ENCODE measurements at places on chromosomes 3 and 15.

DNA sequence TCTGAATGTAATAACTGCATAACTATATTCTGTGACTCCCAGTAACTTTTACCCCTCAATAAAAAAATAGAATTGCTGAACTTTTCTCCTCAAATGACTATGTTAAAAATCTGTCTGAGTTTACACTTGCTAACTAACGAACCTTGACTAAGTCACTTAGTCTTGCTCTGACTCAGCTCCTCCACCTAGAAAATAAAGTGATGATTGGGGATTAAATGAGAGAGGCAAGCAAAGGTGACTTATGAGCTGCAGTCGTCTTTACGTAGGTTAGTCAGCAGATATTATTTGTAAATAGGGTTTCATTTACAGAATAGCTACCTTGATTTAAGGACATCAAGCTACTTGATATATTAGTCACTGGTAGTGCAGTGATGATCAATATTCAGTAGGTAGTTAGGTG lies 476.9 kb downstream of the MECOM start:
- no peak for DNase-seq

GRCh38 chr3:190175490-190175889 lies 54.8 kb upstream of the P3H2 start:
- DNase-seq, result no peak

DNA sequence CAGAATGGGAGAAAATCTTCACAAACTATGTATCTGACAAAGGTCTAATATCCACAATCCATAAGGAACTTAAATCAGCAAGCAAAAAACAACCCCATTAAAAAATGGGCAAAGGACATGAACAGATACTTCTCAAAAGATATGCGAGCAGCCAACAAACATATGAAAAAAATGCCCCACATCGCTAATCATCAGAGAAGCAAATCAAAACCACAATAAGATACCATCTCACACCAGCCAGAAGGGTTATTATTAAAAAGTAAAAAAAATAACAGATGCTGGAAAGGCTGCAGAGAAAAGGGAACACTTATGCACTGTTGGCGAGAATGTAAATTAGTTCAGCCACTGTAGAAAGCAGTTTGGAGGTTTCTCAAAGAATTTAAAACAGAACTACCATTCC lies 80.2 kb upstream of the ATP11B start:
- no peak for DNase-seq

- no peak for DNase-seq
Measured at GRCh38 chr3:183725387-183725786, 27.8 kb downstream of the YEATS2 start.

DNA sequence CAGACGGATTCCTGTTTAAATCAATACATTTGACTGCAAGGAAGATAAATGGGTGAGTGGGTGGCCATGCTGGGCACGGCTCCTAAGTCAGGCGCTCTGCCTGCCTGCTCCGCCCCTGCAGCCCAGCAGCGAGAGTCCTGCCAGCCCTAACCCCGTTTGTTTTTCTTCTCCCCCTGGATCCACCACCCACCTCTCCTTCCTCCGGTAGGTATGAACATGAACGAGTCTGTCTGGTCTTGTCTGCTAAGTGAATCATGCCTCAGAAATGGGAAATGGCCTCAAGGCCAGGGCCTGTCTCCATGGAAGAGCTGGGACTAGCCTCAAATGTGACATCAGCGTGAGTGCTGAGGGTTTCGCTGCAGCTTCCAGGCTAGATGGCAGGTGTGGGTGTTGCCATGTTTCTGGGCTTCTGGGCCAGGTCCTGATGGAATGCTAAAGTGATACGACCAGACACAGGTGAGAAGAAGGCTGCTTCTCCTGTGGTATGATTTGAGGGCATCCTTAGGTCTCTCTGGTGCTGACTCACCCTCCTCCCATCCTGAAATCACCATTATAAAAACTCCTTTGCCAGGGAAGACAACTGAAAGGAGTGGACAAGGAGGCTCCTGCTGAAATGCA lies 5.6 kb upstream of the FEM1B start:
- DNase-seq, result no peak

DNA sequence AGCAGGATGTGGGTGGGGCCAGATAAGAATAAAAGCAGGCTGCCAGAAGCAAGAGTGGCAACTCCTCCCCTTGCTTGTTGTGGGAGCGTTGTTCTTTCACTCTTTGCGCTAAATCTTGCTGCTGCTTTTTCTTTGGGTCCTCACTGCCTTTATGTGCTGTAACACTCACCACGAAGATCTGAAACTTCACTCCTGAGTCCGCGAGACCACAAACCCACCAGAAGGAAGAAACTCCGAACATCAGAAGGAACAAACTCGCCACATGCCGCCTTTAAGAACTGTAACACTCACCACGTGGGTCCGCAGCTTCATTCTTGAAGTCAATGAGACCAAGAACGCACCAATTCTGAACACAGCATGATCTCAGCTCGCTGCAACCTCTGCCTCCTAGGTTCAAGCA lies 72.9 kb downstream of the IL12A start:
- no peak for DNase-seq

GRCh38 chr15:96495386-96495785 lies 164.9 kb downstream of the NR2F2 start:
- DNase-seq, result no peak

DNA sequence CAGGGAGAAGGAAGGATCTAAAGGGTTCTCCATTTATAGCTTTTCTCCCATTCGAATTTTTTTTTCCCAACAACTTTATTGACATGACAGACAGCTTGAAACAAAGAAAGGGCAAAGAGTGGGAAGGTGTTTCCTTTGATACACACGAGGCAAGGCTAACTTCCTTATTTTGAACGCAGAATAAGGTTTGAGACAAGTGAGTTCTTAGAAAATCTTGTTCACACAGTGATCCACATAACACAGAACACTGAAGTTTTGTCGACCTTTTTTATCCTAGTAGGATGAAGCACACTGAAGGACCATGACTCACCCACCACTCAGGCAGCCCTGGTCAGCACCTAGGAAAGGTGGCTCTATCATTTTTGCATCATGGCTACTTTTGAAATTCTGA lies 425.8 kb upstream of the MDFIC2 start:
- peak; percentile 27 for DNase-seq

- no peak for DNase-seq
Measured at GRCh38 chr3:102195198-102195948, 239.4 kb upstream of the ZPLD1 start.

DNA sequence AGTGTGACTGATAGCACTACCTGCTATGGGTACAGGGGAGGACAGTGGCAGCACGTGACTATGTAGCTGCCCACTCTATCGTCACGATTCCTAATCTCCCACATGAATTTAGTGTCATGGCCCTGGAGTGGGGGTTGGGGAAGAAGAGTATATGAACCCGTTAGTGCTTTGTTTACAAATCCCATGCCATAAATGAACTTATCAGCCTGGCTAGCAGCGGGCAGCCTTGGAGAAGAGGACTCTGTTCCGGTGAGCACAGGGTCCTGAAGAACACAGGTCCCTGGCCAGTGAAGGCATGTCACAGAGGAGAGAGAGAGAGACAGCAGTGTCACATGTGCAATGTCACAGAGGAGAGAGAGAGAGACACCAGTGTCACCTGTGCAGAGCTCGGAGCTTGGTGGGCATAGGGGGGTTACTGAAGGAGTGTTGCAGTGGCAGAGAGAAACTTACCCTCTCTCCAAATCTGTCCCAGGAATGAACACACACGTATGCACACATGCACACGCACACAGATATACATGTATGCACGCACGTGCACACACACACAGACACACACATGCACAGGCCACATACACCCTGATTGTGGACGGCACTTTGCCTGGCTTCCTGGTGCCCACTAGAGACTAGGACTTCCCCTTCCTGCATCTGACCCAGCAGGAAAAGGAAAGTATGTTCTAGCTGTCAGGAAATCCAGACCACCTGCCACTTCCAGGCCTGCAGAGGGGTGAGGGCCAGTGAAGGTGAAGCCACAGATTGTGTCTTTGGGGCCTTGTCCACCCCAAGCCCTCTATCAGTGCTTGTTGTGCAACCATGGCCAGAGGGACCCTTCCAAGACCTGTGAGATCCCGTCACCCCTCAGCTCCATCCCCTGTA lies 26.3 kb downstream of the ITGA11 start:
- DNase-seq, result no peak

- no peak for DNase-seq
Measured at GRCh38 chr15:42375252-42375651, 16.0 kb downstream of the CAPN3 start.

DNA sequence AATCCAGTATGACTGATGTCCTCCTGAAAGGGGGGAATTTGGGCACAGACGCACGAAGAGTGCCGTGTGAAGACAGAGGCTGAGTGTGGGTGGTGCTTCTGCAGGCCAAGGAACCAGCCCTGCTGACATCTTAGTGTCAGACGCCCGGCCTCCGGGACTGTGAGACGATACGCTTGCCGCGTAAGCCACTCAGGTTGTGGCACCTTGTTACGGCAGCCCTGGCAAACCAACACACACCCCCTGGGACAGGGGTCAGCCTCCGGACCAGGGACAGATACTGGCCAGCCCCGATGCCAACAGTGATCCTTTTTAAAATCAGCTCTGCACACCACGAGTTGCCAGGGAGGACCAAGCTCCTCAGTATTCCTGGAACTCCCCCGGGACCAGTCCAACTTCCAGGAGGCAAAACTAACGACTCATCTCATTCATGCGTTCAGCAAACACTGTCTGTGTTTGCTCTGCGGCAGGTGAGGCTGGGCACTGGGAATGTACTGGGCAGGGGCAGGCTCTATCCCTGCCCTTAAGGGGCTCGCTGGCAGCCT lies 21.2 kb upstream of the PIGZ start:
- no peak for DNase-seq

DNA sequence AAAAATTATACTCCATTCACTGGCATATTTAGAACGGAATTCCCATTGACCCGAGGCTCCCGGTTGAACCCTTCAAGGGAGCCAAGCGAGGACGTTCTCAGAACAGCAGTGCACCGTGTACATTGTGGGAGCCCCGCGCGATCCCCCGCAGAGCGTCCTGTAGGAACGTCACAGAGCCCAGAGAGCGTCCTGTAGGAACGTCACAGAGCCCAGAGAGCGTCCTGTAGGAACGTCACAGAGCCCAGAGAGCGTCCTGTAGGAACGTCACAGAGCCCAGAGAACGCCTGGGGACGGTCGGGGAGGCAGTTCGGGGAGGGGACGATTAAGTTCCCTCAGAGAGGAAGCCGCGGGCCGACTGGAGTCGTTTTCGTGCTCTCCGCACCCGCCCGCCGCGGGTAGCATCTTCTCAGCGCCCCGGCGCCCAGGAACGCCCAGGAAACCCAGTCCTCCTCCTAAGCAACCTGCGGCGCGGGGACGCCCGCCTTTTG lies 506 bp upstream of the ATP1B3 start:
- peak; percentile 80 for DNase-seq

DNA sequence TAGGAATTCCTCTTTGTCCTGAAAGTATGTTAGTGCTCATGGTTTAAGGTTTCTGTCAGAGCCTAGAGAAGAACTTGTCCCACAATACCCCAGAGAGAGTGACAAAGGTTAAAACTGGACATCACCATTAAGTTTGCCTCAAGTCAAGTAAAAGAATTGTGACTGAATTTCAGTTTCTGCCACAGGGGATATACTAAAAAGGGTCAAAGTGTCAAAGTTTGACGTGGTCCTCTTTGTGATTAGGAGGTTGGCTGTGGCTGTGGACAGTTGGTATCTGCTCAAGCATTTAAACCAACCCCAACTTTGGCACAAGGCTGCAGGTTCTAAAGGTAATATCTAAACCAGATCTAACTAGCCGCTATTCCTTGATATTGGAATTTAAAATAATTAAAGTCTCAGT lies 26.1 kb downstream of the FMN1 start:
- no peak for DNase-seq

DNA sequence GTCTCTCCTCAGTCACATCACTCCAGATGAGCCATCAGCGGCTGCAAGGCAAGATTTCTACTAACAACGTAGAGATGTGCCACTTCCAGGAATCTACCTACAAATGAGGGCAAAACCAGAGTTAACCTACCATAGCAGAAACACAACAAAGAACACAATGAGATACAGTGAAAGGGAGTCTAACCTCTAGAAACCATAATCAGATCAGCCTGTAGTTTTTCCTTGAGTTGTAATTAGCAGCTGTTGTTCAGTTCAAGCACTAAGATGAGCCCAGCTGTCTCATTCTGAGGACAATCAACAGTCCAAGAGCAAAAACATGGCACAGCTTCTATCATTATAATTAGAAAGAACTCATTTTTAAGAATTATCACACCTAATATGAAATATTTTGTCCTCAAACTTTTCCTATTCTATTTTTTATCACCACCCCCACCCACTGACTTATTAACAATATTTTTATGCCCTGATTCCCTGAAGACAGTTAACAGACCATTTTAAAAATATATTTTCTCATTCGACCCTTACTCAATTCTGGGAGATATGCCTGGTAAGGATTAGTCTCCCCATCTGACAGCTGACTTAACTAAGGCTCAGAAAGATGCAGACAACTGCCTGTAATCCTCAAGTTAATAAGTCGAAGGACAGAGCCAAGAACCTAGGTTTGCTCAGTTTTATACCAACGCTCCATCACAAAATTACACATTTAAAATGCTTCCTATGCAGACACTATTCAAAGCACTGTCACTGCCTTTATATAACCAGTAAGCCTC lies 50.1 kb downstream of the MAGI1 start:
- DNase-seq, result no peak

DNA sequence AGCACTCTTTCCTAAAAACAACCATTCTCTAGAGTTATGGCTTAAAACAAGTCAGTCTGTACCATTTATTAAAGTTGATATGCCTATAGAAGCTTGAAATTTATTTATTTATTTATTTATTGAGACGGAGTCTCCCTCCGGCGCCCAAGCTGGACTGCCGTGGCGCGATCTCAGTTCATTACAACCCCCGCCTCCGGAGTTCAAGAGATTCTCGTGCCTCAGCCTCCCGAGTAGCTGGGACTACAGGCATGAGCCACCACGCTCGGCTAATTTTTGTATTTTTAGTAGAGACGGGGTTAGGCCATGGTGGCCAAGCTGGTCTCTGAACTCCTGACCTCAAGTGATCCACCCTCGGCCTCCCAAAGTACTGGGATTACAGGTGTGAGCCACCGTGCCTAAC lies 1.5 kb upstream of the TTC14 start:
- no peak for DNase-seq

- no peak for DNase-seq
Measured at GRCh38 chr3:115709931-115710330, 86.6 kb downstream of the GAP43 start.

Measured in suppressor macrophage treated with lipopolysaccharide for 1 hour (primary cell).